ENCODE measurements at places on chromosomes 16 and 17.
A peak's percentile ranks its signal among the peaks of the same experiment; 100 is the strongest.

DNA sequence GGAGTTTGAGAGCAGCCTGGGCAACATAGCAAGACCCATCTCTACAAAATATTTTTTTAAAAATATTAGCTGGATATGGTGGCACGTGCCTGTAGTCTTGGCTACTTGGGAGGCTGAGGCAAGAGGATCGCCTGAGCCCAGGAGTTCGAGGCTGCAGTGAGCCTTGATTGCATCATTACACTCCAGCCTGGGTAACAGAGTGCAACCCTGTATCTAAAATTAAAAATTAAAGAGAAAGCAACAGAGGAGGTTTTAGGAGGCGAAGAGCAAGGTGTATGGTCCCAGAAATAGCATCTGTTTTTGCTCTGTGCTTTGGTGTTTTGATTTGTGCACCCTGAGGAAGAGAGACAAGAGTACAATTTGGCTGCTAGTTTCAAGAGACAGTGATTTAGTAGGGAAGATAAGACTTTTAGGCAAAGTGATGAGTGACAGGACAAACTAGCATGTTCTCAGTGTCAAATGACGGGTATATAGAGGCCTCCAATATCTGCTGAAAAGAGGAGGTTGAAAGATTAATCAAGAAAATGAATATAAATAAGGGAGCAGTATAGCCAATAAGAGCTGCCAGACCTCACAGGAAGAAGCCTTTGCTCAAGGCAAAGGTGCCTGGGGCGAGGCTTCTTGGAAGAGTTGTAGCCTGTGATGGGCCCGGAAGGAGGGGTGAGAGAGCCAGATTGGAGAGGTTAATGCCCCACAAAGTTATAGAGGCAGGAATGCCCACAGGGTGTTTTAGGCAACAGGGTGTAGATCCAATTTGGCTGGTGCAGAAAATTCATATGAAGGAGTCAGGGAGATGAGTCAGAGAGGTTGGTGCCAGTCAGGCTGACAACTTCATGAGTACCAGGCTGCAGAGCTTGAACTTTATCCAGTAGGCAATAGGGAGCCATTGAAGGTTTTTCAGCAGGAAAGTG is 11.4 kb downstream of the HLF start:
- no peak for DNase-seq

DNA sequence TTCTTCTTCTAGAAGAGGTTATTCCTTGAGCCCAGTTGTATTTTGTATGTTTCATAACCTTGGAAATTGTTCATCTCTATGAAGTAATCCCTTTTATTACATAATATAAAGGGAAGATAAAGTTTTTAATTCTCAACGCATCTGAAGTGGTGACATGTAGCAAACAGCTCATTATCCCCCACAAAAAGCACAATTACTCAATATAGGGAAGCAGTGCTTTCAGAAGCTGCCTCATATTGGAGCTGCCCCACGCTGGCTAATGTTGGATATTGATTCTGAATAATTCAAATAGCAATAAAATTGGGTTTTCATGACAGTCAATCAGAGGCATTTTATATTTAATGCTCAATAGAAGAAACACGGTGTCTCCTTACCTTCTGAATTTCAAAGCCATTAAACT is 604.3 kb upstream of the RBFOX1 start:
- DNase-seq: no peak

GRCh38 chr17:17780922-17781590 is 55.7 kb downstream of the SREBF1 start:
- no peak for DNase-seq

- no peak for DNase-seq
Observed at GRCh38 chr17:55246583-55246982, 18.2 kb upstream of the HLF start.

DNA sequence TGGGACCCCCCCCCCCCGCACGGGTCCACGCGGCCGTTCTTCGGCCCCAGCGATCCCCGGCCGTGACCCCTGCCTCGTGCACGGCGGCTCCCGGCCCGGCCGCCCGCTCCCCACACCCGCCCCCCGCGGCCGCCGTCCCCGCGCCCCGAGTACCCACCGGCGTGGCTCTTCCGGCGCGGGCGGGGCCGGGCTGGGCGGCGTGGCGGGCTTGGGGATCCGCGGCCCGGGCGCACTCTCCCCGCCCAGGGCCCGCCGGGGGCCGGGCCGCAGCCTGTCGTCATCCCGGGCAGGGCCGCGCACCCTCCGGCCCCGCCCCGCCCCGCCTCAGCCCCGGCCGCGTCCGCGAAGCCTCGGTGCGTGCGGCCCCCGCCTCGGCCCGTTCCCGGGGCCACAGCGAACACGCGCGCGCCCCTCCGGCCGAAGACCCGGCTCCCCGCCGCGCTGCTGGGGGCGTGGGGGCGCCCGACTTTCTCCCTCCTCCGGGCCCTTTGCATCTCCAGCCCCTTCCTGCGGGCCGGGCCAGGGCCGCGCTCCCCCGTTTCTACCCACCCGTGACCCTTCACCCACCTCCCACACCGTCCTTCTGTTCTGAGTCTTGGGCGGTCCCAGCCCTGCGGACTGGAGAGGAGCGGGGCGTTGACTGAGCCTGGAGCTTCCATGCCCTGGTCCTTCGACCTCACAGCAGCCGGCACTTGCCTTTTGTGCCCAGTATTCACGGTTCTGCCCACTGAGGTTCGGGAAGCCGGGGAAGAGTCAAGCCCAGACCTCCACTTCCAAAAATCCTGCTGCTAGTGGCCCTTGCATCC is 840 bp downstream of the MYO1C start:
- peak; percentile 44 for DNase-seq

DNA sequence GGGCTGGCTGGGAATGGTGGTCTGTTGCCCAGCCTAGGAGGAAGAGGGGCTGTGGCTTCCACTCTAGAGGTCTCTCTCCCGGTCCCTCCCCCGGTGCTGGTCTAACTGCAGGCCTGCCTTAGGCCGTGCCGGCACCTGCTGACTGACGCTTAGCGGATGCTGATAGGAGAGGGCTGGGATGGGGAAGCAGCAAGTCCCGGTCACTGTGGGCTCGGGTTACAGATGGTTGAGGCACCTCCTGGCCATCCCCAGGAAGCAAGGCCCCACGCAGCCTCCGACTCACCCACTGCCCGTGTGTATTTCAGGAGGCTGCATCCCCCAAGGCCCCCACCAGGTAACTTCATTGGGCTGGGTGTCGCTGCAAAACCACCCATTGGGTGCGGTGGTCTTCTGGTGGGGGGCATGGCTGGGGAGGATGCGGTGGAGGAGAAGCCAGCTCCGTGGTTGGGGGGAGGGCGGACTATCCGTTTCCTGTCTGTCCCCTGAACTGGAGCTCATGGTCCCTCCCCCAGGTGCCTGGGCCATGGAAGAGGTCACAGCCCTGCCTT is 278.9 kb downstream of the SEC14L1 start:
- peak; percentile 70 for DNase-seq

- no peak for DNase-seq
Observed at GRCh38 chr17:13367154-13367553, 234.6 kb downstream of the HS3ST3A1 start.

DNA sequence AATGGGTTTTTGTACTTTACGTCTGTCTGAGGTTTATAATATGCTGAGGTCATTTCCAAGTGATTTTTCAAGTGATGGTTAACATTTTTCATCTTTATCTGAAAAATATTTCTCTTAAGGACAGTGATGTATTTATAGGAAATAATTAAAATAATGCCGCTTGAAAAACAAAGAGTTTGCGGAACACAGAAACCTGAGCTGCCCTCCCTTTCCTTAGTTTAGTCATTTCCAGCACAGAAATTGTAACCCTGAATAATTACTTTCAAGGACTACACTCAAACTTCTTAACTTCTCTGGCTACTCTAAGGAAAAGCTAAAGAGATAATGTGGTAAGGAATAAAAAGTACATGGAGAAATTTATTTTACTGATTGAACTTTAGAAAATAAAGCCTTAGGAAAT is 54.6 kb downstream of the MRTFB start:
- no peak for DNase-seq

GRCh38 chr16:87851141-87851587 is 18.1 kb downstream of the SLC7A5 start:
- DNase-seq: peak; percentile 6

GRCh38 chr17:9132944-9133610 is 111.8 kb downstream of the NTN1 start:
- peak; percentile 79 for DNase-seq

DNA sequence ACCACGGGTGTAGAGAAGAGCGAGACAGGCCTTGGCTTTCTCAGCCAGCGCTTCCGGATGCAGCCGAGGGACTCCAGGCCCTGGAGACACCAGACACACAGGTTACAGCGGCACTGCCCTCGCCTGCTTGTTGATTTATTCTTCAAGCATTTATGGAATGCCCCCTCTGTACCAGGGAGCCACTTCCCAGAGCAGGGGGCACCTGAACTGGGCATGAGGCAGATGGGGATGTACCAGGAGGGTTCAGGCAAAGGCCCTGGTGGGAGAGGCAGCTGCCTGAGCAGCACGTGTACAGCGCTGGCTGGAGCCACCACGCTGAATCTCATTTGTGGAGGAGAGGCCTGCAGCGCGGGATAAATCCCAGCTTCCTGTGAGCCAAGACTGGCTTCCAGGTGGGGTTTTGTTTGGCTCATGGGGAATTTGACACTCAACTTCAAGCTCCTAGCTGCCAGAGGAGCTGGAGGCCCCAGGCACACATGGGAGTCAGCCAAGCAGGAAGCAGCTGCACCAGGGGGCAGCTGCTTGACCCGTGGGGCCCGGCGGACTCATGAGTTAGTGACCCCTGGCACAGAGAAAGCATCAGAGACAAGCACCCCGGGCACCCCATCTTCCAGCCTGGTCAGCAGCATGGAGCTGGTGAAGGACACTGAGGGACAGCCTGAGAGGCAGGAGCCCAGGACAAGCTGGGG is 59.7 kb downstream of the IL21R start:
- DNase-seq: no peak

GRCh38 chr17:49880291-49881053 is 32.6 kb upstream of the TAC4 start:
- DNase-seq: peak; percentile 65
